ENCODE measurements at places on chromosomes 12 and 14.

- no peak for DNase-seq
Observed at GRCh38 chr14:93299416-93299815, 33.4 kb downstream of the BTBD7 start.

GRCh38 chr12:109477185-109477962, at the start of the genes KCTD10 and UBE3B:
TSS of gene KCTD10 (minus strand) at chr12:109477300. CDS start at chr12:109477262, 38 bp downstream.
TSS of gene UBE3B (plus strand) at chr12:109477634. CDS start at chr12:109483552, 5,918 bp downstream.
- peak; percentile 96 for DNase-seq

GRCh38 chr12:58925751-58926150, 5.4 kb upstream of the LRIG3 start:
- DNase-seq: no peak

DNA sequence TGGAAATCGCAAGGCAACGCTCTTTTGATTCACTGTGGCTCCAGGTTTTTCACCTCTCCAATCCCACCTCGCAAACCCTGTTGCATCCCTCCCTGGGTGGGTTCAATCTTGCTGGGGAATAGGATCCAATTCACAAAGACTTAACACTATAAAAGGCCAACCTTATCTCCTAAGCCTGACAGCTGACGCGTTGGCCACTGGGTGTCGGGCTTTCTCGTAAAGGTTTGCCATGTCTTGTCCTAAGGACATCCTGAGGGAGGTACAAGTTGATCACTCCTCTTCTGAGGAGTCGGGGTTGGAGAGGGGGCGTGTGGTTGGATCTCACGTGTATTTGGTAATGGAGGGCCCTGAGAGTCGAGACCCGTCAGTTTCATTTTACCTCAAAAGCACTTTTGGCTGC, 112.6 kb upstream of the FZD10 start:
- no peak for DNase-seq

GRCh38 chr12:108693751-108694150, 37.6 kb downstream of the CORO1C start:
- no peak for DNase-seq

DNA sequence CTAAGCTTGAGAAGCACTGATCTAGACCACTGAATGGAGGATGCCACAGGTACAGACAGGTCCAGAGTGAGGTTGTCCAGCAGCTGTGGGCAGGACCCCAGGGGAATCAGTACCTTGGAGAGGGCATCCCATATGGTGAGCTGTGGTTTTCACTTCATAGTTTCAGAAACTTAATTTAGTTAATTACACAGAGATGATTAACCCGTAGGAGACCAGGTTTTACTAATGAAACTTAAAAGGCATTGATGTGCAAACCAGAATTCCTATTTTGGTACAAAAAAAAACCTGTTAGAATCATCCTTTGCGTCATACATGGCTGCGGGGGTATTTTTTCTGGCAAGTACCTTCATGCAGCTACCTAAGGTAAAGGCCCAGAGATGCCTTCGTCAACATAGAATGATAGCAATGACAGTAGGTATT, 159.3 kb downstream of the DACT1 start:
- no peak for DNase-seq

DNA sequence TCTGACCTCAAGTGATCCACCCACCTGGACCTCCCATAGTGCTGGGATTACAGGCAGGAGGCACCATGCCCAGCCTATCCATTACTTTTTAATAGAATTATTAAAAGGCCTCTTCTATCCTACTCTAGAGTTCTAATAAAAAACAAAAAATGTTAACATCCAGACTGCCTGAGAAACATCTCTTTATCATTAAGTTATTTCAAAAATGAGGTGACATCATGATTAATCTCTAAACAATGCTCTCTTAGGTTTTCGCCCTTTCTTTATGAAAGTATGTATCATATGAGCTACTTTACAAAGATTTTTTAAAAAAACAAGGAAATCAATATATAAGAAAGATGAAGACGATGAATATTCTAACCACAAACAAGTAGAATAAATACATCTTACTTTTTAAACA, 52.6 kb downstream of the FGD6 start:
- no peak for DNase-seq

GRCh38 chr12:56546680-56547079, 25.1 kb downstream of the RBMS2 start:
- no peak for DNase-seq

GRCh38 chr12:93015871-93016751, 87.0 kb upstream of the EEA1 start:
- DNase-seq: peak; percentile 68

GRCh38 chr12:104910196-104910840, 47.8 kb downstream of the SLC41A2 start:
- DNase-seq: no peak

DNA sequence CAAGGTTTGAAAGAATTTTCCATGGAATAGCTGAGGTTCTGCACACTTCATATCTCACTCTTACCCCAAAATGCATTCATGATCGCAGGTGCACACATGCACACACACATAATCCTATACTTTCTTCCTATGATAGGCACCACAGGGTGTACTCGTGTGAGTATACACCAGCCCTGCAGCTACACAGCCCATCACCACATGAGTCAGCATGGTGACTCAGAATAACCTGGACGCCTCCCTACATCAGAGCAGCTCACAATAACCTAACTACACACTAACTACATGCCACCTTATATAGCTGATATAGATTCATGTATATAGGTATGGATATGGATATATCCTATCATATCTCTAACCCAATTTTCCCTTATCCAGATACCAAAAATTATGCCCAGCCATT, 850.2 kb upstream of the TMEM132C start:
- DNase-seq: no peak

- DNase-seq: no peak
Observed at GRCh38 chr12:65184176-65184857, 14.9 kb downstream of the LEMD3 start.

DNA sequence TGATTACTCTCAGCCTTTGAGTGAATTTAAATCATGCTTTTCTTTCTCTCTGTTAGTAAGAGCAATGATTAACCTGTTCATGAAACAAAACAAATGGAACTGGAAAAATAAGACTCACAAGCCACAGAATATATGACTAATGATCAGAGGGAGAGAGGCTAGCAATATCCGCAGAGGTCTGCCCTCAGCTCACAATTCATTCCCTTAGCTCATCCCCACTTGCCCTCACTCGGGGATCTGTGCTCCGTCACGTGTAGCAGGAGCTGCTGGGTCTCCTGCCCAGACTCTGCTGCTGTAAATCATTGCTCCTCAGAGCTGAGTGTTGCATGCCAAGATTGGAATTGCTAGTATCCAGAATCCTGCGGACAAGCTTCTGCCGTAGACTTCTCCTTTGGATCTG, 53.1 kb upstream of the GNG2 start:
- no peak for DNase-seq

GRCh38 chr12:131220331-131220685, 266.6 kb downstream of the ADGRD1 start:
- DNase-seq: no peak

DNA sequence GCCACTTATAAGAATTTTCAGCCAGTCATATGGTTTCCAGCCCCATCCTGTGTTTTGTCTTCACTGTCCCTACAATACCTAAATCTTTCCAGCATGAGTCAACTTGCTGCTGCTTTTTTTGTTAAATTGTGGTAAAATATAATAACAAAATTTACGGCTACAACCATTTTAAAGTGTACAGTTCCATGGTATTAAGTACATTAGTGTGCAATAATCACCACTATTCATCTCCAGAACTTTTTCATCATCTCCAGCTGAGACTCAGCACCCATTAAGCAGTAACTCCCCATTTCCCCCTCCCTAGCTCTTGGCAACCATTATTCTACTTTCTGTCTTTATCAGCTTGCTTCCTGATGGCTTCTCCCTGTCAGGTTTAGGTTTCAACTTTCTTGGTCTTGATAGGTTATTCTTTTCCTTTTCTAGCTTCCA, 39.1 kb downstream of the FRS2 start:
- peak; percentile 68 for DNase-seq

DNA sequence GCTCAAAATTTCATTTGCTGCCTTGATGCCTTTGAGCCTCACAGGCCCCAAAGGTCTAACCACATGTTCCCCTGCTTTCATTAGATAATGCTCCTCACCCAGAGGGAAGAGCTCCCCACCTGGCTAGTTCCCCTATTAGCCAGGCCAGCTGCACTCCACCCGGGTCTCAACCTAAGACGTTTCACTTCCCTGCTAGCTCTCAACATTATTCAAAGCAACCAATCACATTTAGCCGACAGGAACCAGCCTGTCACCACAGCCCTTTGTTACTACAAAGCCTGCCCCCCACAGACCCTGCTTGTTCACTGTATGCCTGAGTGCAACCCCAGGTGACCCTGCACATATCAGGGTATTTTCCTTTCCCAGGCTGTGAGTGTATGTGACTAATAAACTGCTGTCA, 78.6 kb downstream of the SLC15A5 start:
- DNase-seq: no peak

Measured in NCI-H1417 (cell line).